ENCODE measurements at places on chromosomes 5 and 9.

DNA sequence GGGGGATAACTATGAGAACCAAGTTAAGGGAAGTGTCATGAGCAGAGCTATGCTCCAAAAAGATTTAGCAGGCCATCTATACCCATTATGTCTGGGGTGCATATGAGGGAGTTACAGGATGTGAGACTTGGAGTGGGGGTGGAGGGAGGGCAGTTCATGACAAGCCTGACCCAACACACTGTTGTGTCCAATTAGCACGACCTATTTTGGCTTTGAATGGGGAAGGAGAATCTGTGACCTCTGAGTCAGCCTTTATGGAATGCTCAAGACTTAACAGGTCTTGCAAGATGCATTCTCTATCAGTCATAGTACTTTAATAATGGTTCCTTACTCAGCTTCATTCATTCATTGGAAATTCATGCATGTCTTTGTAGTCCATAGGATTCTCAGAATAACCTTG, 71.7 kb downstream of the GRIA1 start:
- no peak for DNase-seq

- DNase-seq, result peak; percentile 84
These were observed 4.4 kb downstream of the CRB2 start for GRCh38 chr9:123360161-123361085.

- DNase-seq, result no peak
These were observed 130.2 kb downstream of the MAN2A1 start for GRCh38 chr5:109819878-109820277.

GRCh38 chr5:168341178-168341577, 49.7 kb downstream of the WWC1 start:
- no peak for DNase-seq

DNA sequence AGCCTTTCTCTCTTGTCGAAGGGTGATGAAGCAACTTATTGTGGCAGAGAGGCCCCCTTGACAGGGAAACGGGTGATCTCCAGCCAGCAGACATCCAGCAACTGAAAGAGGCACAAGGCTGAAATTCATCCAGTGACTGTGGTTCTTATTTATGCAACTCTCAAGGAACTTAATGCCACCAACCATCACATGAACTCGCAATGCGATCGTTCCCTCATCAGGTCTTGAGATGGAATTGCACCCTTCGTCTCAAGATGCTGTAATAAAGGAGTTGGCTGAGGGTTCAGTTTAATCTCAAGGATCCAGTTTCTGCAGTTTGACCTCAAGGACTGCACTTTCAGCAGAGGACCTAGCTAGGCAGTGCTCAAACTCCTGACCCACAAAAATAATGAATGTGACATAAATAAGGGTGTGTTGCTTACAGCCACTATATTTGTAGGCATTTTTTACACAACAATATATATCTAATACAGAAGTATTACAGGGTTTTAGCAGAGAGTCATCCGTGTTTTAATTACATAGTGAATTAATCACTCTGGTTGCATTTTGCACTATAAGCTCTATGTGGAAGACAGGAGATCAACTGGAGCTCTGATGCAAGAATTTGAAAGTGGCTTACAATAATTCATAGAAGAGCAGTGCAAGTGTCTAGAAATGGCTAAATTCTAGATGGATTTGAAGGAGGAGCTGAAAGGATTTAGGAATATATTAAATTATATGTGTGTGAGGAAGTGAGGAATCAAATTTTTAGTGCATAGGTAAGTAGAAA, 957.8 kb upstream of the CTNND2 start:
- DNase-seq, result no peak

DNA sequence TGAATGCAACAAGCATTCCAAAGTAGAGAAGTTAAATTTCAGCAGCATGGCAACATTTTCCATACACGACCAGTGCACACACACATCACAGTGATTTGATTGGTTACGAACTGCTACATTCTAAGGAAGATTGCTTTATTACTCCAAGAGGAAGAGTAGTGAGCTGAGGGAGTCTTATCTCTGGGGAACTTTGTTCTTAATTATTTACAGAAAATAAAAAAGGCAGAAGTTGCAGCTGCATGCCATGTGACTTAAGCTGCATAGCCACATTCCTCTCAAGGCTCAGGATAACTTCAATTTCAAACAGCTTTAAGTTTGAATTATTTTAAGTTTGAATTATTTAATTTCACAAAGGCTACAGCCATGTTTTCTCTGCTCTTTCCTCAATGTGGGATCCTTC, 71.6 kb upstream of the HSPB3 start:
- DNase-seq, result no peak

DNA sequence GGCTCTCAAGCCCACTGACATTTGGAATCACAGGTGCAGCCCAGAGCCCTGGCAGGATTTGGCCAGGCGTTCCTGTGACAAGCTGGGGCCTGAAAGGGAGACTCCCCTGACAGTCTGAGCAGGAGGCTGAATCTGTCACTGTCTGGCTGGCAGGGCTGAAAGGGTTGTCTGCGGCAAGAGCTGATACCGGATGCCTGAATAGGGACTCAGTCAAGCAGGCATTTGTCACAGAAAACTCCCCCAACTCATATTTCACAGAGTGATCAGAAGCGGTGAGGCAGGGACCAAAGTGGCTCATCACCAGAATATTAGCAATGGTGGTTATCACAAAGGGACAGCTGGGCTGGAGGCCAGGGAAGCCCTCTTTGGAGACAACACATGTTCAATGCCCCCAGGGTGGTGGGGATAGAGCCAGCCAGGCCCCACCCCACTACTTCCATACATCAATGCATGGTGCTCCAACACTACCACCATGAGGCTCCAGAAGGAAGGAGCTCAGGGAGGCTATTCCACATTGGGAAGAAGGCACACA, 295.5 kb downstream of the DTWD2 start:
- DNase-seq, result no peak

DNA sequence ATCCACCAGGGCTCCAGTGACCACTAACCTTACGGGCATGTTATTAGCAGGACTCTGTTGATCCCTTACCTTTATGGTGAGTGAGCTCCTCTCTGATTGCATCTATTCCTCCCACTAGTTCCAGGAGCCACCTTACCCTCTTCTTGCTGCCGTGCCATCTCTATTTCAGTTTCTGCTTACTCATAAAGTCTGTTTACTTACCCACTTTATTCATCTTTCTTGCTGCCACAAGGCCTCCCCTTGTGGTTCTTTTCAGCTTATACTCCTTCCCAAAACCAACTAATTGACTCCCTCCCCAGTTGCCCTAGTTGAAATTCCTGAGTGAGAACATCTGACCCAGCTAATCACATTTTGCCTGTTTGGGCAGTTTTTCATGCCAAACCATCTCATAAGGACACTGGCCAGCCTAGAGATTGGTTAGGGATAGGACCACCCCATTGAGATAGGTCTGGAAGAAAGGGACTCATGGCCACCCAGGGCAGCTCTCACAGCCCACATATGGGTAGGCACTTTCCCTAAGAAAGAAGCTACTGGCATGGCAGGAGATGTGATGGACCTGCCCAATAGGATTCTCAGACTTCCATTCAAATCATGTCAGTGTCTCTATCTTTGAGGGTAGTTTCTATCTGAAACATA, 412.7 kb downstream of the EFNA5 start:
- no peak for DNase-seq

- DNase-seq, result no peak
These were observed 469.4 kb downstream of the RASEF start for GRCh38 chr9:82593501-82593900.

- no peak for DNase-seq
These were observed 75.5 kb downstream of the EPB41L4B start for GRCh38 chr9:109245310-109245897.

- no peak for DNase-seq
These were observed 287.7 kb downstream of the FER start for GRCh38 chr5:109035436-109035835.

GRCh38 chr9:36151316-36152210, 15.0 kb downstream of the GLIPR2 start:
- DNase-seq, result peak; percentile 87

DNA sequence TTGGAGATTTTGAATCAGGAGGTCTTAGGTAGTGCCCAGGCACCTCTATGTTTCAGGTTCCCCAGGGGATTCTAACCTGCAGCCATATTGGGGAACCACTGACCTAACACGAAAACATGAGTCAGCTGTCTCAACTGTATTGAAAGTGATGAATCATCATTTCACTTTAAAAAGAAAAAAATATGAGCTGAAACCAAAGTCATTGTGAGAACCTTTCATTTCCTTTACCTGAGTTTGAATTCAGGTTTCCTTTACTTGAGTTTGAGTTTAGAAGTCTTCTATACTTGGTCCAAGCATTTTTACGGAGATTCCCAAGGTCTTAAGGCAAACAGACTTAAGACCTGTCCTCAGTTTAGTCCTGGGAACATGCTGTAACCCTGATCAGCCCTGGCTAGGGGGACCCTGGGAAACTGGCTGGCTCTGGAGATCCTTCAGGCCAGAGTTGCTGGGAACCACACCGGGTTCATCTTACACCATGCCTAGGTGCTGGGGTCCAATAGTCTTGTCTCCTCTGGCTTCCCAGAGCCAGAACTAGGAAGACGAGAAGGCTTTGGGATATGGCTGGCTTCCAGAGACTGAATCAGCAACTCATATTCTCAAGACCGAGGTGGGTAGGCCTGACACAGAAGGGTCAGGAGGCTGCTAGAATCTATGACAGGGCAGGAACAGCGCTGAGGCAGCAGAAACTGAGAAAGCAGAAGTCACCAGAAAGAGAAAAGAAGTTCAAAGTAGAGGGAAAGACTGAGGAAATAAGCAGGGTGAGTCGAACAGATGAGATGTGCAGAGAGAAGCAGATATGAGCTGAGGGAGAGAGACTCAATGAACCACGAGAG, 16.4 kb upstream of the PDCD1LG2 start:
- DNase-seq, result no peak

DNA sequence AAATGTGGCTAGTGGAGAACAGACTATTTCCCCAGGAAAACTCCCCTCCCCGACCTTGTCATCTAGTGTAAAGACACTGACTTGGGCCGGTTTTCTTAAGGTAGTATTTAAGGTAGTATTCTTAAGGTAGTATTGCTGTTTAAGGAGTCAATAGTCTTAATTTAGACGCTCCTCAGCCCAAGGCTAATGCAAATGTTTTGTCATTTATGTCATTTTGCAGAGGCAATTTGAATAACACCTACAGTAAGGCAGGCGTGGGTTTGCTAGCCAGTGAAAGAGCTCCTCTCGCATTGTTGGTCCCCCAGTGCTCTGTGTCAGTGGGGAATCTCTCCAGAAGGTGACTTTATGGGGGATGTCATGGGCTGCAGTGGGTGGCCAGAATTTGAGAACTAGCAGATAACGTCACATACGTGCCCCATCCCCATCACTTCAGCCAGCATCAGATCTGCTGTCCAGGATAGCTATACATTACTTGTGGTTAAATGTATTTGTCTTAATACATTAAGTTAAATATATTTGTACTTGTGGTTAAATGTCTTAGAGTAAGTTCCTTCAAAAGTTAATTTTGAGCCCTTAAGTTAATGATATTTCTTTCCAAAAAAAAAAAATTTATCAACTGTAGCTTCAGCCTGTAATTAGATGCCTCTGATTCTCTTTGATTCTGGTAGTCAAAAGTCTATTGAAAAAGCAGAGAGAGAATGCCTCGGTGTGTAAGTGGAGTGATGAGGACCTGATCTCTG, 2.6 kb downstream of the PPP1R26 start:
- no peak for DNase-seq

GRCh38 chr9:68912561-68912960, 101.4 kb downstream of the PRKACG start:
- DNase-seq, result no peak

DNA sequence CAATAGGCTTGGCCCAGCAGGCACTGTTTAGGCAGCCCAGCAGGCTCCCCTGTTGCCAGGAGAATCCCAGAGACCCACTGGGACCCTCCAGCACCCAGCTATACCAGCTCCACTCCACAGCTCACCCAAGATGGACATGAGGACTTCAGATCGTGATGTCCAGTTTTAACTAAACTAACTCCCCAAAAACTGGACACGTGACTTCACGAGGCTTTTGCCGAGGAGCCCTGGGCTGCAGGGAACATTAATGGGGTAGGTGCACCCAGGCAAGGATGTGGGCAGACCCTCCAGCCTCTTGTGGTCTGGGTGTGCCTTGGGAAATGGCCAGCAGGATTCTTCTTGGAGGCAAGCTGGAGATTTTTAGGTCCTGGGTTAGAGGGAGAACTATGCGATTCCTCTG, 8.9 kb upstream of the NKD2 start:
- no peak for DNase-seq

DNA sequence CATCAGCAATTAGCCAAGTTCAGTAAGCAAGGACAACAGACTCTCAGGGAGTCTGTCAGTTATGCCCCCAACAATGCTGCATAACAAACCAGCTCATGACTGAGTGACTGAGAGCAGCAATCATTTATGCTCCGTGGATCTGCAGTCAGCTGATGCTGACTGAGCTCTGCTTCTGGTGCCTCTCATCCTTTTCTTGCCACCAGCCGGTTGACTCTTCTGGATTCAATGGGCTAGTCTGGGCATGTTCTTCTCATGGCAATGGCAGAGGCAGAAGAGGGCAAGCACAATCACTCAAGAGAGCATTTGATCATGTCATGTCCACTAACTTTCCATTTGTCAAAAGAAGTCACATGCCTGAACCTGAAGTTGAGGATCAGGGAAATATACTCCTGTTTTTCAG, 157.0 kb upstream of the NTRK2 start:
- no peak for DNase-seq

GRCh38 chr9:133641396-133641655, 5.2 kb downstream of the DBH start:
- no peak for DNase-seq

DNA sequence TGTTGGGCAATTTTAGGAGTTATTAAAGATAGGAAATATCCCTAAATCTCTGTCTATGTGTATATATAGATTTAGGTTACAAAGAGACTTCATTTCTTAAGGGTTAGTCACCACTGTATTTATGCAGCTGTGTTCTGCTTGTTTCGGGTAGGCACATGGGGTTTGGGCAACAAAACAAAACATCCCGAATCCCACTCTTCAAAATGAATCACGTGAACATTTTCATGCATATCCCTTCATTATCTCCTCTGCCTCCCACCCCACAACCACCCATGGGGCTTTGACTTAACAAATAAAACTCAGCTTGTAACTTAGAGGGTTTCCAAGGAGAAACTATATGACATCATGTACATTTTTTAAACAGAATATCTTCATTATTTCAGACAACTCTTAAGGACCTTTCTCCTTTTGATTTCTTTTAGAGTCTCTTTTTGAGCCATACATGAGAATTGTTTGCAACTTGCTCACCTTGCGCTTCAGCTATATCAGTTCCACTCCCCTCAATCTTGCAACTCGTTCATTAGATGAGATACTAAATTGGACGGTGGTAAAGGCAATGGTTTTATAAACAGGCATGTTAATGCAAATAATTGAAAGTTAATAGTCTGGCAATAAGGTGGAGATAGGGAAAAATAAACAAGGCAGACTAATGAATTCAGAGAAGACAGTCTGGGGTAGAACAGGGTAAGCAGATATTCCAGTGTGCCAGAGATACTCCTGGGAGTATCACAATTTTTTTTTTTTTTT, 136.7 kb downstream of the CD180 start:
- DNase-seq, result no peak

- DNase-seq, result no peak
These were observed 111.5 kb upstream of the RAPGEF1 start for GRCh38 chr9:131851414-131851813.

All from stimulated activated naive CD8-positive, alpha-beta T cell treated with anti-CD3 and anti-CD28 coated beads, Interleukin-15, Interleukin-2, amounts not matched to agents 100 U/mL and 50 U/mL, for 24 hours (primary cell).